ENCODE measurements at places on chromosomes 1 and 21.
A peak's percentile ranks its signal among the peaks of the same experiment; 100 is the strongest.

- DNase-seq = no peak
Observed at GRCh38 chr1:109942434-109942833, 31.8 kb downstream of the CSF1 start.

- no peak for DNase-seq
Observed at GRCh38 chr1:8377271-8377981, 59.5 kb downstream of the SLC45A1 start.

DNA sequence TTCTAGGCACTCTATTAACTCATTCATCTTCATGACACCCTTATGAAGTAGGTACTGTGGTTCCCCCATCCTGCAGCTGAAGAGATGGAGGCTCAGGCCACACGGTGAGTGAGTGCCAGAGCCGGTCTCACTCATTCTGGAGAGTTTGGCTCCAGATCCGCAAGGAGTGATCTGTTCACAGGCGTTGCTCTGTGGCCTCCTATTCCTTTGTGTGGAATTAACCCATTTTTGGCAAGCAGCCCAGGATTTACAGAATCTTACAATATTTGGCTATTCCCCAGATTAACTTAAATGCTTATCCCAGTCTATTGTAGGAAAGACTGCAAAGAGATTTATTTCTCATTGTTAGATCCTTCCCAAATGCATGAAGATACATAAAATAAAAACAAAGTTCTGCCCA, 29.6 kb downstream of the KIAA0040 start:
- no peak for DNase-seq

GRCh38 chr1:89708751-89709375, 75.9 kb downstream of the LRRC8C start:
- DNase-seq = no peak

GRCh38 chr1:53568540-53568939, 109.3 kb downstream of the DMRTB1 start:
- no peak for DNase-seq

DNA sequence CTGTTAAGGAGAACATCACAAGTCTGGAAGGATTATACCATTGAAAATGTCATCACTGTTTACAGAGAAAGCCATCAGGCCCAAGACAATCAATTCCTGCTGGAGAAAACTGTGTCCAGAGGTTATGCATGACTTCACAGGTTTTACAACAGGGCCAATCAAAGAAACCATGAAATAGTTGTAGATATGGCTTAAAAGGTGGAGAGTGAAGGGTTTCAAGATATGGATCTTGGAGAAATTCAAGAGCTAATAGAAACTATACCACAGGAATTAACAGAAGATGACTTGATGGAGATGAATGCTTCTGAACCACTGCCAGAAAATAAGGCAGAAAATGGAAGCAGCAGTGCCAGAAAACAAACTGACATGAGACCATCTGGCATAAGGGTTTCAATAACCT, 30.2 kb downstream of the USP1 start:
- no peak for DNase-seq

- no peak for DNase-seq
Observed at GRCh38 chr1:228353601-228354371, 52.8 kb downstream of the TRIM11 start.

DNA sequence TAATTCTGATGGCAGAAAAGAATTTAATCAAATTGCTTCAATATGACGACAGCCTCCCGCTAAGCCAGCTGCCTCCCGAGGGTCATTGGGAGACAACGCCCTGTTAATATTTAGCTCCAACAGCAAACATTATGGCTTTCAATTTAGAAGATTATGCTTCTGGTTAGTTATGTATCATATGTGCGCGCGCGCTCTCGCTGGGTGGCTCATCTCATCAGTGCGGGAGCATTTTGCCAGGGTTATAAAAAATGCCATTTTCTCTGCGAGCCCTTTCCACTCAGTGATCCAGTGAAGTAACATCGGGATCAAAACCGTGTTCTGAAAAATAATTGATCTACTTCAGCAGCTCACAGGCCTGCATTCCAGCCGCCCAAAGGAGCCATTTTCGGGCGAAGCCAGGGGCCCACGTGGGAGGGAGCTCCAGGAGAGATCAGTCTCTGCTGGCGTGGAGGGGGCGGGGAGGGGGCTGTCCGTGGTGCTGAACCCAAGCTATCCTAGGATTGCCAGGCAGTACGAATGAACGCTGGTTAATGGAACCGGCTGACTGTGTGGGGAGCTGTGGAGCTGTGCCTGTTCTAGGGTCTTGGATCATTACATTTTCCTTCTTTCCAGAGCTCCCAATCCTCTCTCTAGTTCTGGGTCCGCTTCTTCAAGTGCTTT, 219.1 kb upstream of the ZC3H12A start:
- peak; percentile 0 for DNase-seq

GRCh38 chr21:27366036-27366435, 399.1 kb upstream of the ADAMTS5 start:
- DNase-seq = no peak

- DNase-seq = no peak
Observed at GRCh38 chr1:207871117-207871649, 39.7 kb downstream of the CD34 start.

DNA sequence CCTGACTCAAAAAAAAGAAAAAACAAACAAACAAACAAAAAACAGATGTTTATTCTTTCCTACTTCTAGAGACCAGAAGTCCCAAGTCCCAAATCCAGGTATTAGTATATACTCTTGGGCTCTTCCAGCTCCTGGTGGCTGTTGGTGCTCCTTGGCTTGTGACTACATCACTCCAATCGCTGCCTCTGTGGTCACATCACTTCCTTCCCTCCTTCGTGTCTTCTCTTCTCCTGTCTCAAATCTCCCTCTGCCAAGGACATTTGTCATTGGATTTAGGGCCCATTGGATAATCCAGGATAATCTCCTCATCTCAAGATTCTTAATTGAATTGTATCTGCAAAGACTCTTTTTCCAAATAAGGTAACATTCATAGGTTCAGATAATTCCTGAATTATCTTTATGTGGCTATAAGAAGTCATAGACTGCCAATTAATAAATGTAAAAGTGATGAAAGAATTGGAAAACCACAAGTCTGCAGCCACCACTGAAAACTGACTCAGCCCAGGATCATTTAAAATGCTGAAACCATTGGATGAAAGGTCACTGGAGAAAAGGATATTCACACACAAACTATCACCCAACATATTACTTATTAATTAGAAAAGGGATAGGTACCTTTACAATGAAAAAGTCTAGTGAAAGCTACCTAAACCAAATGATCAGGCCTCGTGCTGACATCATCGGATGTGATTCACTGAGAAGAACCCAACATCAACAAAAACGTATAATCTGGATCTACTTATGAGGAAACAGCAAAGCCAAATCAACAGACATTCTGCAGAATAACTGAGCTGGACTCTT, 67.1 kb downstream of the ZNF281 start:
- no peak for DNase-seq

GRCh38 chr1:12169442-12170135, 2.8 kb downstream of the TNFRSF1B start:
- no peak for DNase-seq

DNA sequence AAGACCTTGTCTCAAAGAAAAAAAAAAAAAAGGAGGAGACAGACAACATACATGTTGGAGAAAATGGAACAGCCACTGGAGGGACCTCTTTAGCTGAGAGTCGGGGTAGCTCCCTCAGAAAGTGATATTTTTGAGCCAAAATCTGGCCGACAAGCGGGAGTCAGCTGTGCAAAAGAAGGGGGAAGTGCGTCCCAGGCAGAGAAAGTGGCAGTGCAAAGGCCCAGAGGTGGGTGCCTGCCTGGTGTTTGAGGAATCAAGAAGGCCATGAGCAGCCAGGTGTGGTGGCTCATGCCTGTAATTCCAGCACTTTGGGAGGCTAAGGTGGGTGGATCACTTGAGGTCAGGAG, 6.1 kb upstream of the CROCC start:
- peak; percentile 11 for DNase-seq

DNA sequence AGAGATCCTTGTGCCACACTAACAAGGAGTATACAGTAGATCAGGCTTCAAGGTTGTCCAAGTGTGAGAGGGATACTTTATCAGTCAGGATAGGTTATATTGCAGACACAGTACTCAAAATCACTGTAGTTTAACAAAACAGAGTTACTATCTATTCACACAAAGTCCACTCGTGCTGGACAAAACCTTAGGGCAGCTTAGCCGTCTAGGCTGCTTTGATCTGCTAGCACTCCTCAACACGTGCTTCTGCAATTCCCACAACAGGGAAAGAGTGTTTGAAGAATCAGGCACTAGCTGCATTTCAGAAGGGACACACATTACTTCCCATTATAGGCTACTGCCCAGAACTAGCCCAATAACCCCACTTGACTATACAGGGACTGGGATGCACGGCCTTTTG, 39.5 kb downstream of the MEF2D start:
- DNase-seq = no peak

GRCh38 chr1:116483481-116484309, 87.1 kb downstream of the CD58 start:
- DNase-seq = no peak

DNA sequence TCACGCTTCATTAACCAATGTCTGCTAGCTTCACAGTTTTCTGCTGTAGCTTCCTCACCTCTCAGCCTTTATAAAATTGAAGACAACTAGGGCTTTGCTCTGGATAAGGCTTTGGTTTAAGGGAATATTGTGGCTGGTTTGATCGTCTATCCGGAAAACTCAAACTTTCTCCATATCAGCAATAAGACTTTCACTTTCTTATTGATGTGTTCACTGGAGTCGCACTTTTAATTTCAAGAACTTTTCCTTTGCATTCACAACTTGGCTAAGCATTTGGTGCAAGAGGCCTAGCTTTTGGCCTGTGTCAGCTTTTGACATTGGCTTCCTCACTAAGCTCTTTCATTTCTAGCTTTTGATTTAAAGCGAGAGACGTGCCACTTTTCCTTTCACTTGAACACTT, 12.9 kb downstream of the COA6 start:
- no peak for DNase-seq

DNA sequence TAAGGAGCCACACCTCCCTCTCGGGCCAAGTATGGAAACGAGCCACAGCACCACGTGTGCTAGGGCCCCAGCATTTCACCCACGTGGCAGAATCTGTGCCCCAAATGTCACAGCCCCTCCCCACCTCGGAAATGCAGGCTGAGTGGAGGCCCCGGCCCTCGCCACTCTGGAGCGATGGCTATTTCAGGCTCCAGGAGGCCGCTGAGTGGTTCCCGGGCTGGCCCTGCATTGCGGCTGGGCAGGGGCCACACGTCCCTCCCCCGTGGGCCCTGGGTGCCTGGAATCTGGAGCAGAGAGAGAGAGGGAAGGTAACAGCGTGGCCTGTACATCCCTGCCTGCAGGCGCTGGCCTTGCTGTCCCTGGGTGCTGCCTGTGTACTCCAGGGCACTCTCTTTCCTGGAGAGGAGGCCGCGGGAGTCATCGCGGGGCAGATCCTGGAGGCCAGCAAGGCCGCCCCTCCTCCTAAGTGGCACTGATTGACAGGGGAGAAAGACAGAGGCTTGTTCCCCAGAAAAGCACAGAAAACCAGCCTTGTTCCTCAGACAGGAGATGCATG, 68.0 kb upstream of the TRAPPC10 start:
- DNase-seq = no peak

DNA sequence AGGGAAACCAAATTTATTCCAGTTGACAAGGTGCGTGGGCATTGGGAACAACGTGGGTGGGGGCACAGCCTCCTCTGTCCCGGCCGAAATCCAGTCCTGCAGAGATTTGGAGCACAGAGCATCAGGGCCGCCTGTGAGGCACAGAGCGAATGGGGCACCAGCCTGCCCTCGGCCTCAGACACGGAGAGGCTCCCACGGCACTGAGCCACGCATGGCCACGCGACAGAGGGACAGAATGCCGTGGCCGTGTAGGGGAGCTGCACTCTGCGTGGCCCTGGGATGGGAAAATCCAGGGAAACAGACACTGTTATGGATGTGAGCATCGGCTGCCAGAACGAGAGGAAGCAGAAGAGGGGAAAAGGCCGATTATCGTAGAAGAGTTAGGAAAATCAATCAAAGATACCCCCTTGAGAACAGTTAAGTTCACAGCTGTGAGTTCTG, 13.5 kb upstream of the C1orf159 start:
- no peak for DNase-seq

GRCh38 chr1:7247791-7248548, 462.7 kb downstream of the CAMTA1 start:
- DNase-seq = no peak

GRCh38 chr1:100322436-100323211, 29.7 kb upstream of the CDC14A start:
- peak; percentile 34 for DNase-seq

- DNase-seq = no peak
Observed at GRCh38 chr1:201020721-201021629, 2.5 kb downstream of the KIF21B start.

- DNase-seq = peak; percentile 45
Observed at GRCh38 chr1:193062698-193063463, 3.5 kb downstream of the RO60 start.

DNA sequence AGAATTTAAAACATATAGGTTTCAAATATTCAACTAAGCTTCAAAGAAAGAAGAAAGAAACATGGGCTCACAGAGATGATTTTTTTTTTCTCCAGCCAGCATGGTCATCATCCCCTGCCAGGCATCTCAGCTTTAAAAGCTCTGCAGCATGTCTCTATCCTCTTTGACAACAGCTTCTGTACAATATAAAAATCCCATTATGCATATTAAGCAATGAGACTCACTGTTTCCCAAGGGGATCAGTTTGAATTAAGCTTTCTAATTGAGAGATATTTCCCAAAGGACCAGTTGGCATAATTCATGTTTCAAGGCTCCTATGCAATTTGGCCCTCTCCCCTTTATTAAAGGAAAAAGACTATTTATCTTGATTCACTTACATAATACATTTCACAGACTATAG, 220.3 kb downstream of the GRIK1 start:
- DNase-seq = no peak

DNA sequence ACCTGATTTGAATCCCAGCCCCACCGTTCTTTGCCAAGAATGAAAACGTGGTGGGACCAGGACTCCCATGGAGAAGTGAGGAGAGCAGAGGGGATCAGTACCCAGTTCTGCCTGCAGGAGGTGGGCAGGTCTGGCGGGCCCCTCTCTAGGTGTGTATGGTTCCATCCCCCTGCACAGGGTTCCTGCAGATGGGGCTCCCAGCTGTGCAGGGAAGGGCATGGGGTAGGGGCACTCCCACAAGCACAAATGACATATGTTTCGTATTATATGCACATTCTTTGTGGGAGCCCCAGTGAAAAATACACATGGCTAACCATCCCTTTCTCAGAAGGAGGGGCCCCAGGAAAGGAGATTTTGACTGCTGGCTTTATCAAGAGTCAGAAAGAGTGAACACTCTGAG, 144.6 kb downstream of the PLPP3 start:
- no peak for DNase-seq

- DNase-seq = no peak
Observed at GRCh38 chr1:192066202-192066601, 92.1 kb upstream of the RGS18 start.

DNA sequence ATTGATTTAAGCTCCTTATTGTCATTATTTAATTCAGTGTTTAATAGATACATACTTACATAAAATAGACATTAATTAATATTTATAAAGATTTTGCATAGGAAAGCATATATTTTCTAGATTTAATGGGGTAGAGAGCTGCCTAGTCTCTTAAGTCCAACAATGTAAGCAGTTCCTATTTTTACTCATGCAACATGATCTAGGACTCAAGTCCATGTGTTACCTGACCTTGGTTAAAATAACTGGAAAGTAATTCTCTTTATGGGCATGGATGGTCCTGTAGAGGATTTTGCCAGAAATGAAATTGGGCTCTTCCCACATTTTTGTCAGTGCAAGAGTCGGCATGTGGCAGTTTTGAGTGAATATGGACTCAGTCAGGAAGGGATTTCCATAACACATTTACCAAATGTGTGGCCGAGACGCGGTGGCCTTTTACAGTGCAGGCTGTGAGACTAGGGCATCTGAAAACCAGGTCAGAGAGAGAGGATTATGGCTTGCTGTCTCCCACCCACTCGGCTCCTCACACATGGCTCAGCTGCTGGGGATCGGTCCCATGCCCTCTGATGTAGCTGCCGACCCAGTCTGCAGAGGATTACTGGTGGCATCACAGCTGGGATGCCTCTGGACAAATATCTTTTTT, 6.2 kb upstream of the KIF1B start:
- DNase-seq = no peak

Data from LHCN-M2 (cell line).